ENCODE measurements at places on chromosomes 7 and 10. TPM values are rescaled to one million over a fixed set of nuclear protein-coding genes. Genes with fewer than 3 reads are reported as not detected.

Gene ST8SIA6
- 1.9 TPM for polyA plus RNA-seq

Gene PTTG1IP2
- polyA plus RNA-seq = not detected

Gene MBLAC1
- polyA plus RNA-seq = 2.3 TPM

DNA sequence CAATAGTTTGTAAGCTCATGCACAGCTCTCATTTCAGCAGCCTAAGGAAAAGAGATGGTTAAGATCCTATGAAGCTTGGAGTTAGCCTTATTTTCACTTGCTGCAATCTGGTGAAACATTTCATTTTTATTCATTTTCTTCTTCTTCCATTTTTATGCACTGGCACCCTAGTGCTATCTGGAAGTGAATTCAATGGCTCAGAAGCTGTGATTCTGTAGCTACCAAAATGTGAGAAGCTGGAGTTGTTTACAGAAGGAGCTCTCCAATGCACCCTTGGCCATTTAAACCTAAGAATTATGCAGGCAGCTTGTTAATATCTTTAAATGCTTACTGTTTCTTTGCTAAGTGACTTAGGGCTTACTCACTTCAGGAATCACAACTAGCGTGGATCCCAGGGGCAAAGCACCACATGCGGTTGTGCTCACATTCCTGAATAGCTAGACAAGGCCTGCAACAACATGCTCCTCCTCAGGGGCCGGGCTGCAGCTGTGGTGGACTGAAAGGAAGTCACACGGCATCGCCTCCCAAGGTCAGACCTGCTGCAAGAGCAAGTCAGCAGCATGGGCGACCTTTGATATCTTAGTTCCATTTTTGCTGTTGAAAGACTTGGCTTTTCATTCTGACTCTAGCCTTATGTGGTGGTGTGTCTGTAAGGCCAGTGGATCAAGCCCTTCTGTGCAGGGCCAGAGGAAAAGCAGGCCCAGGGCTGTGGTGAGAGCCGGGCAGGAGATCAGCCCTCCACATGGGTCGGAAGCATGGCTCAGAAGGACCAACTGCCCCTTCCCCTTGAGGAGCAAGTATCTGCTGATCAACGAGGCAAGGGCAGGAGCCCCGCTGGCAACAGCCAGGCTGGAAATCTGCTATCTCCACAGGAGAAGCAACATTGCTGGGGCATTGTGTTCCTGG, 91.9 kb upstream of the MBL2 start:
- H3K4me1 ChIP-seq = no peaks in the 10 kb centered on the region
- no peak overlapping the region for H3K27ac ChIP-seq
- H3K4me3 ChIP-seq = no peak overlapping the region
- no peak for DNase-seq
- H3K27me3 ChIP-seq = no peaks in the 10 kb centered on the region

GRCh38 chr7:44156453-44157010, 15.4 kb upstream of the MYL7 start:
- H3K27ac ChIP-seq = no peak overlapping the region
- DNase-seq = no peak
- H3K36me3 ChIP-seq = no peaks in the 10 kb centered on the region
- no peak overlapping the region for H3K4me3 ChIP-seq

- no peak for DNase-seq
- peak overlapping the region; percentile 65 for H3K27ac ChIP-seq
- peak overlapping the region; percentile 51 for H3K4me3 ChIP-seq
- no peaks in the 10 kb centered on the region for H3K36me3 ChIP-seq
- H3K4me1 ChIP-seq = peaks cover 7% of the 10 kb centered on the region
- H3K27me3 ChIP-seq = no peaks in the 10 kb centered on the region
These were observed 990 bp downstream of the ZNF467 start for GRCh38 chr7:149772241-149772955.

- no peak for DNase-seq
- no peaks in the 10 kb centered on the region for H3K36me3 ChIP-seq
- H3K27ac ChIP-seq = no peak overlapping the region
- no peaks in the 10 kb centered on the region for H3K4me1 ChIP-seq
These were observed 220.0 kb downstream of the ARHGAP21 start for GRCh38 chr10:24503461-24504320.

DNA sequence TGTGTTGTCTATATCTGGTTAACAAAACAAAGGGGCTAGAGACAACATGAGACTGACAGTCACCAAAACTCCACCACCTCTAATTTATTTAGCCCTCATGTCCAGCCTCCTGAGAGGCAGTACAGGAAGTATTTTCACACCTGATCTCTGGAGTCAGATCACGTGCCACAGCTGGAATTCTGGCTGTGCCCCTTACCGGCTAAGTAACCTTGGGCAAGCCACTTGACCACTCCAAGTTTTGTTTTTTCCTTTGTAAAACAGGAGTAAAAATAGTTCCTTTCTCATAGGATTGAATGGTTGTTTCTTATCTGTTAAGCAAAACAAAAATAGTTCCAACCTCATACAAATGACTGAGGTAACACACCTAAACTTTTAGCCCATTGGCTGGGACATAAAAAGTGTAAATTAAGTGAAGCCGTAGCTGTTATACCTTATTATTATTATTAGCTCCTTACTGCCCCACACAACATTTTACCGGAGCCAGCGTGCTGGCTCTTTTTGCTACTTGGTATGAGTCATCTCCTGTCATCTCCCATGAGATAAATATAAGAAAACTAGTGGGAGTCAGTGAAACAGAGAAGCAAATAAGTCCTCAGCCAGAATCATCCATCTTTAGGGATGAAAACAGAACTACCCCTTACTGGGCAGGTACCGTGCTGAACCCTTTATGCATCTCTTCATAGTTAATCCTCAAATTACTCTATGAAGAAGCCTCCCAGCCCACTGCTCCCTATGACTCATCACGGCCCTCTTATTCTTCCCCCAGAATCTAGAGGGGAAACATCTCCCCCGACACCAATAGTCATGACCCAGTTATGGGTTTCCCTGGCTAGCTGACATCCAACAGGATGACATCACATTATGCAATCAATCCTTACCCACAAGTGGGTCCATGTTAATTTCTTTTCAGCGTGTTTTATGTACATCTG, 44.9 kb downstream of the PPP1R3C start:
- H3K27ac ChIP-seq = peak overlapping the region; percentile 8
- H3K4me1 ChIP-seq = no peaks in the 10 kb centered on the region
- H3K4me3 ChIP-seq = no peak overlapping the region
- peaks cover 3% of the 10 kb centered on the region for H3K27me3 ChIP-seq
- no peak for DNase-seq

DNA sequence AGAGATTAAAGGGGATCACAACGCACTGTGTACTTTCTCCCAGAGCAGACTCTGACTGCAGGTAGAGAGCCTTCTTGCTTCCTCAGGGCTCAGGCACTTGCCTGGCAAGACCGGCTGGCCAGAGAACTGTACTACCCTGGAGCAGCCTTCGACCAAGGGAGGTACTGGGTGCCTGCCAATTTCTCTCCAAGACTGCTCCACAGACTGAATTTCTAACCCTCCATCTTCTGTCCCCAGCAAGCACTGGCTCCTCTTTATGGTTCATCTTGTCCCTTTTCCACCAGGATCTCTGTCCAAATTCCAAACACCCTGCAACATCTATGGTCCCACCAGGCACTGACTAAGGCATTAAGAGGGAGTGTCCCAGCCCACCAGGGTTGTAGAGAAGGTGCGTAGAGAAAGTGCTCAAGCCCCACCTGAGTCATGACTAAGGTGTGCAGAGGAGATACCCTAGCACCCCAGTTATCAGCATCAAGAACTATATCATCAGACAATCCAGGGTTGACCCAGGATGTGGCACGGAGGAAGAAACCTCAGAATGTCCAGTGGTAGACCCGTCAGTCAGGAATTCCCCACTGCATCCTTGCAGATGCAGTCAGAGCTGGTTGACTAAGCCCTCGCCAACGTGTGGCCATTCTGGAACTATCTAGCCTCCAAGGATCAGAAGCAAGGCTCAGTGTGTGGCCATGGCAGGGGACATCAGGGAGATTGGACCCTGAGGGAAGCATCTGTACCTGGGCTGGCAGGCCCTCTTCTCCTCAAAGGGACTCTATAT, 60.9 kb upstream of the CAMK2B start:
- H3K36me3 ChIP-seq = peaks cover 43% of the 10 kb centered on the region
- no peaks in the 10 kb centered on the region for H3K27me3 ChIP-seq
- no peak for DNase-seq
- H3K27ac ChIP-seq = no peak overlapping the region
